Stimulated activated CD4-positive, alpha-beta T cell treated with anti-CD3 and anti-CD28 coated beads, Interleukin-12 subunit alpha, Interleukin-12 subunit beta, amount 100 ng/mL, for 4 hours (primary cell): ENCODE measurements at places on chromosomes 2 and 18.

GRCh38 chr2:109182426-109182825 is 53.4 kb downstream of the SH3RF3 start:
- DNase-seq, result no peak

DNA sequence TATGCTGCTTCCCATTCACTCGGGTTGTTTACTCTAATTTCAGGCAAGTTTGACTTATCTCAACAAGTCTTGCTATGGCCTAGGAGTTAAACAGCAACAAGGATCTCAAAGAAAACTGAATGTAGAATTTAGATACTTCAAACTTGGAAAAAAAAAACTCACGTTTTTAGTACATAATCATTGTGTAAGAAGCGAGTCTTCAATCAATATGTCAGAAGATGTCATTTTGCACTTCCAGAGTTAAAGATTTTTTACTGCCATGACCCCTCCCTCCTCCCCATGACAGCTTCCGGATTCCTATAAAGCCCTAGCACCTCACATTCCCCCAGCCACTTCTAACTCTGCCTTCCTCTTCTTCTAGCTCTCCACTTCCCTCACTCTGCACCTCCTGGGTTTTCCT is 133.4 kb downstream of the SS18 start:
- no peak for DNase-seq

- no peak for DNase-seq
Measured at GRCh38 chr2:168652997-168653921, 149.2 kb upstream of the NOSTRIN start.

DNA sequence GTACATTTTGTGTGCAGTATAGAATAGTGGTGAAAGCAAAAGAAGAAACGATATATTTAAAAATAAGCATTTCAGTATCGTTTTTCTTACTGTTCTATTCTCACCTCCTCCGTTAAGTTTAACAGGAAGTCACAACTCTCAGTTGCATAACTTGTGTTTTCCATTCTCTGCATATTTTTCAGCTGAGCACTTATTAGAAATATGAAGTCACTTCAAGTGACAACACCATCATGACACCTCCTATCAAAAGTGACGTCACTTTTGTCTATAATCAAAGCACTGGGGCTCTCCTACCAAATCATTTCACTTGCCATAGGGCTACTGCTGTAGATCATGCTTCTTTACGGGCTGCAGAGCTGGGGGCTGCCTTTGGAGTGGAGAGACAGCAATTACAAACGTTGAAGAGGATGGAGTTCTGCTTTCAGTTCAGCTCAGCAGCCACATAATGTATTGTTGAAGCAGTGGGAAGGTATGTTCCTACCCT is 36.3 kb downstream of the STAT4 start:
- peak; percentile 13 for DNase-seq

DNA sequence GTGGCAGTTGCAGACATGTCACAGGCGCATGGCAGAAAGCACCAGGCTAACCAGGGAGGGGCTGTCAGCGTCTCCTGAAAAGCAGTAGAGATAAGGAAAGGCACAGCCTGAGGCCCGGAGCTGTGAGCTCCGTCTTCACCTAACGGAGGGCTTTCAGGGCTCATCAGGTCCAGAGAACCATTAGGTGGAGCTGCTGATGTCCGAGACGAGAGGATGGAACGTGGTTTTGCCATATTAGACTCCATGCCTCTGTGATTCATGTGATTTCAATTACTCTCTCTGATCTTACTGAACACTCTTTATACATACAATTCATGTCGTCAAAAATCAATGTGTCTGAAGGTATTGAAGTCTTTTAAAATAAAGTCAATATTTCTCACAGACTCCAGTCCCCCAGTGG is 120.3 kb upstream of the RAB6C start:
- DNase-seq, result no peak

- DNase-seq, result no peak
Measured at GRCh38 chr2:95530734-95531133, 46.2 kb upstream of the TRIM43B start.

GRCh38 chr18:44175891-44176290 is 504.8 kb upstream of the SETBP1 start:
- DNase-seq, result no peak

DNA sequence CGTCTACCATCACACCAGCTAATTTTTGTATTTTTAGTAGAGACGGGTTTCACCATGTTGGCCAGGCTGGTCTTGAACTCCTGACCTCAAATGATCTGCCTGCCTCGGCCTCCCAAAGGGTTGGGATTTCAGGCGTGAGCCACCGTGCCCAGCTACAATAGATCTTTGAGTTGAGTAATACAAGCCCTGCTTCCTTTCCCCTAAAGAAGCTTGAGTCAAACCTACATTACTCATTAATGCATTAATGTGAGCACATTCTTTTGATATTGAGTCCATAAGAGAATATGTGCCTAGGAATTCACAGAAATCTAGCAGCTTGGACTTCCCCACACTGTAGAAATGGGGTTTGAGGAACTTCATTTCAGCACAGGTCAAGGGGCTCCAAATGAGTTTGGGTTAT is 39.6 kb downstream of the PSMG2 start:
- DNase-seq, result no peak

- DNase-seq, result peak; percentile 47
Measured at GRCh38 chr18:2971741-2972552, 41.0 kb downstream of the LPIN2 start.

DNA sequence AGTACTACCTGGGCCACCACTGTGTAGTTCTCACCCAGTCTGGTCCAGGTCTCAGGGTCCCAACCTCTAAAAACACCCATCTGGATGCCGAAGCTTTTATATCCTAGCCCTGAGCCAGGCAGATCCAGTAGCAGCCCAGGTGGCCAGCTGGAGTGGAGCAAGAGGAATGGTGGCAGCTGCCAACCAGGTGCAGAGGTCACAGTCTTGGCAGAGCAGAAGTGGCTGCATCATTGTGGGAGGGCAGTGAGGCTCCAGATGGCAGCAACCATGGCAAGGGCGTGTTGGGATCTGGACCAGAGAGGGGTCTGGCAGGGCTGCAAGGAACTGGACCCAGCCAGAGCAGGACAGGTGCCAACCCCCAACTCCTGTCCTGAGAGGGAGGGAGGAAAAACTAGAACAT is 72.2 kb upstream of the AGAP1 start:
- DNase-seq, result no peak

GRCh38 chr18:35252466-35252865 is 11.6 kb downstream of the ZNF397 start:
- no peak for DNase-seq

GRCh38 chr18:26526128-26526965 is 22.0 kb downstream of the KCTD1 start:
- no peak for DNase-seq

GRCh38 chr2:9311488-9311887 is 104.9 kb downstream of the ASAP2 start:
- no peak for DNase-seq

GRCh38 chr18:78073275-78073674 is 823.6 kb downstream of the GALR1 start:
- no peak for DNase-seq

GRCh38 chr2:72964146-72964525 is 46.8 kb downstream of the EMX1 start:
- DNase-seq, result no peak

DNA sequence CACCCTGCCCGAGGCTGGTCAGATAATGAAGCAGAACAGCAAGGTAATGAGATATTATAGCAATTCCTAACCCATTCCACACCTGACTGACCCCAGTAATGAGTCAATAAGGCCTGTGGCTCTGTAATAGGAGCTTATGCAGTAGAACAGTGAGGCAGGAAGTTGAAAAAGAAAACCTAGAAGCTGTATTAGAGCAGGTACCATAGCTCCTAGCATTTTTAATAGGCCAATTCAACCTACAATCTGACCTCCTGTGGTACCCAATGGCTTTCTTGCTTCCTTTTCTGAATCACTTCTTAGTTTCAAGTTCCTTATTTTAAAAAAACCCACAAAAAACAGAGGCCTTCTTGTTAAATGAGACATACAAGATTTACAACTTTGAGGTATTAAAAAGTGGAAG is 43.6 kb upstream of the MAP2 start:
- no peak for DNase-seq

GRCh38 chr18:23578891-23579653 is 7.2 kb downstream of the NPC1 start:
- DNase-seq, result no peak

GRCh38 chr2:167492486-167492885 is 604.2 kb downstream of the XIRP2 start:
- no peak for DNase-seq

- peak; percentile 51 for DNase-seq
Measured at GRCh38 chr2:218406949-218407618, 7.4 kb downstream of the CTDSP1 start.

DNA sequence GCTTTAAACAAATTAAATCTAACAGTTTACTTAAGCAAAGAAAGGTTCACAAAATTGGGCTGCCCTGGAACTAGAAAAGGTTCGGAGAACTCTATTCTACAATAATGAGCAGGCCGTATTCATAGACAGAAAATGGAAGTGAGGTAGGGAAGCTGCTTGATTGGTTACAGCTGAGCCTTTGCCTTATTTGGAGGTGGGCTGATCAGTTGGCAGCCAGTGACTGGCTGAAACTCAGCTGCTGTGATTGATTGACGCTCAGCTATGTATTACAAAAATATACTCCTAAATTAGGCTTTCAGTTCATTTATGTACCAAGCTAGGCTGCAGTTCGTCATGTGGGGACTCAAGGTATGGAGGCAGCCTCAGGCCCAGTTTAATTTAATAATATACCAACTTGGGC is 42.3 kb upstream of the TTR start:
- no peak for DNase-seq

DNA sequence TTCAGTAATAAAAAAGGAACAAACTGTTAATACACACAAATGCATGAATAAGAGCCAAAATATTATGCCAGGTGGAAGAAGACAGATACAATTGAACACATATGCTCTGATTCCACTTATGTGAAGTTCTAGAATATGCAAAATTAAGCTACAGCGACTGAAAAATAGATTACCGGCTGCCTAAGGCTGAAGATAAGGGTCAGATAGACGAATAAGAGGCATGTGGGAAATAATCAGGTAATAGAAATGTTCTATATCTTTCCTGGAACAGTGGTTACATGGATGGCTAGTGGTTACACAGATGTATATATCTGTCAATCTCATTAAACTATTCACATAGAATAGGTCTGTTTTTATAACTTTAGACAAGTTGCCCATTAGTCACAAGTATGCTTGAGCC is 51.9 kb upstream of the REG3G start:
- no peak for DNase-seq

GRCh38 chr2:207571370-207571769 is 41.6 kb downstream of the CREB1 start:
- DNase-seq, result no peak

- DNase-seq, result no peak
Measured at GRCh38 chr2:184338771-184339170, 259.6 kb upstream of the ZNF804A start.
